CD4-positive, alpha-beta T cell treated with Interleukin-2 at 100 ng/mL for 4 hours (primary cell): ENCODE measurements at places on chromosomes 4 and X.

GRCh38 chr4:114997576-114998247 lies 115.7 kb downstream of the NDST4 start:
- DNase-seq: no peak

DNA sequence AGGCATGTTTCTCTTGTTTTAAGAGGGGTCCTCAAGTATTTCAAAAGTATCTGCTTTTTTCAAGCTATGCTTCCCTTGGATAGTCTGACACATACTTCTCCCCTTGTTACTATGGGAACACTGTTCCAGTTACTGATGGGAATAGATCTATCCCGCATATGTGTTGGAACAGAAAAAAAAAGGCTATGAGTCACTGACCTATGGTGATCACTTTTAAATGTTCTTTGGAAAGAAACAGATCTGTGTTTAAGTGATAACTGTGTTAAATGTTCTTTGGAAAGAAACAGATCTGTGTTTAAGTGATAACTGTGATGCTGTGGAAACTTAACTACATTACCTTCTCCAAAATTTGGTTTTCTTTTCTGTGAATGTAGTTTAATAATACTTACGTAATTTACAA lies 303.2 kb downstream of the TEX13C start:
- DNase-seq: no peak

DNA sequence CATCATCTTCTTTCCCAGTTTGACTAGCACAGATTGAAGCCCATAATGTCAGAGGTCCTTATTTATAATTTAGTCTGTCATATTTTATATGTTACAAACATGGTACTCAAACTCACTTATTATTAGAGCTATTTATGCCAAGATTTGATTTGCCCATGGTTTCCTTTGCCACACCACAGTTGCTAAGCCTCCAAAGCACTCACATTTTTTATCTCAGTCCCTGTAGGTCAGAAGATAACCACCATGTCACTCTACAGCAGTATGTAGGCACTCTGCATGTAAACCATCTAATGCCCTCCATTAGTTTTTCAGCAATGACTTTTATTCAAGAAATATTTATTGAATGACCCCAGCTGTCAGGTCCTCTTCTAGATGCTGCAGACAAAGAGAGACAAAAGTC lies 6.7 kb downstream of the STATH start:
- no peak for DNase-seq

GRCh38 chrX:133847340-133847994 lies 137.9 kb downstream of the GPC3 start:
- no peak for DNase-seq

- DNase-seq: no peak
Measured at GRCh38 chr4:183599690-183600089, 59.3 kb downstream of the RWDD4 start.

- no peak for DNase-seq
Measured at GRCh38 chr4:139746431-139747171, 81.0 kb downstream of the MGST2 start.

- no peak for DNase-seq
Measured at GRCh38 chr4:6047130-6047673, 29.0 kb upstream of the C4orf50 start.

DNA sequence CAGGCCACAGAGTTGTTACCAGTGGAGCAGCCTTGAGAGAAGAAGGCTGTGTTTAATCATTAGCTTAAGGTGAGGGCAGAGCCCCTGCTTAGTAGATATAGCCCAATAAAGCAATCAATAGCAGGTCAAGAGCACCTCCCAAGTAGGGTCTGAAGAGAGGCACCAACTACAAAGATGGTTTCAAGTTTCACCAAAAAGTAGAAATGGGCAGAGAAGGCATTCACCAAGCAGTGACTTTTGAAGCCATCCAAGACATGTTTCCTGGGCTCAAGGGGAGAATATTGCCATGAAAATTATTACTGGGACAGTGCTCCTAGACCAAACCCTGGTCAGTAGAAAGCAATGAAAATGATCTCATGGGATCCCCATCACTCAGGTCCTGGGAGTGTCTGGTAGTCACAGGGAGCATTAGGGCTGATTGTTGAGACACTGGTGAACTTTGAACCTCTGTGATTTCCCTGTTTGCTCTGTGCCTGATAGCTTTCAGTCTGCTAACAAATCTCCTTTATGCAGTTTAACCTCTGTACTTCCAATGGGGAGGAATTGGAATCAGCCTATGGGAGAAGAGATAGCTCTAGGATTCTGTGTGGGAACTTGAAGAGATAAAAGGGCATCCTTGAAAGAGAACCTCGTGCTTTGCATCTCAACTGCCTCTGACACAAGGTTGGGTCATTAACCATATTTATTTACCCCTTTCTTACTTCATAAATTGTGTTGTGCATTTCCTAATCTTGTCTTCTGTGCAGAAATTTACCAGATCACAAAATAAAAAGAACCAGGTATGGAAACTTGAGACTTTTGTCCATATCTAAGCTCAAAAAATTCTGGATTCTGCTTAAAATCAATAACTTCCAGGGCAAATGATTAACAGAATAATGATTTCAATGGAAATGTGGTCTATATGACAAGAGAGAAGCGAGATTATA lies 9.3 kb upstream of the OTC start:
- DNase-seq: no peak

- no peak for DNase-seq
Measured at GRCh38 chrX:41984628-41985027, 61.3 kb upstream of the CASK start.

- DNase-seq: peak; percentile 8
Measured at GRCh38 chr4:56048702-56049431, 100.1 kb downstream of the CEP135 start.

- peak; percentile 12 for DNase-seq
Measured at GRCh38 chrX:45068569-45068968, 132.1 kb downstream of the DIPK2B start.

GRCh38 chr4:185165605-185166063 lies 22.6 kb downstream of the SLC25A4 start:
- peak; percentile 59 for DNase-seq

- no peak for DNase-seq
Measured at GRCh38 chr4:27055221-27055760, 194.7 kb downstream of the STIM2 start.

DNA sequence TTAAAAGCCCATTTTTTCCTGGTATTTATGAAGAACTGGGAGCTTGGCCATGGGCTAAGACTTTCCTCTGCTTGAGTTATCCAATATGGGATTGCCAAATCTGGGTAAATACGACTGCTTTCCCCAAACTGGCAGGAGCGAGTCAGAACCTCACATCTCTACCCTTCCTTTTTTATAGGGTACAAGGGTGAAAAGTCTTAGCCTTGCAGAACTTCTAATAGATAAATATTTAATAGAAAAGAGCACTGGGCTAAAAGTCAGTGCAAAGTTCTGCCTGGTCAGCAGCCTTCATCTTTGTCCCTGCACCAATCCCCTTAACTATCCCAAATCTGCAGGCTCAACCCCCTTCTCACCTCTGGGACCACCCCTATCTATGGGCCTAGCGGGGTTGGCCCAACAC lies 61.6 kb upstream of the ACSL1 start:
- DNase-seq: no peak

DNA sequence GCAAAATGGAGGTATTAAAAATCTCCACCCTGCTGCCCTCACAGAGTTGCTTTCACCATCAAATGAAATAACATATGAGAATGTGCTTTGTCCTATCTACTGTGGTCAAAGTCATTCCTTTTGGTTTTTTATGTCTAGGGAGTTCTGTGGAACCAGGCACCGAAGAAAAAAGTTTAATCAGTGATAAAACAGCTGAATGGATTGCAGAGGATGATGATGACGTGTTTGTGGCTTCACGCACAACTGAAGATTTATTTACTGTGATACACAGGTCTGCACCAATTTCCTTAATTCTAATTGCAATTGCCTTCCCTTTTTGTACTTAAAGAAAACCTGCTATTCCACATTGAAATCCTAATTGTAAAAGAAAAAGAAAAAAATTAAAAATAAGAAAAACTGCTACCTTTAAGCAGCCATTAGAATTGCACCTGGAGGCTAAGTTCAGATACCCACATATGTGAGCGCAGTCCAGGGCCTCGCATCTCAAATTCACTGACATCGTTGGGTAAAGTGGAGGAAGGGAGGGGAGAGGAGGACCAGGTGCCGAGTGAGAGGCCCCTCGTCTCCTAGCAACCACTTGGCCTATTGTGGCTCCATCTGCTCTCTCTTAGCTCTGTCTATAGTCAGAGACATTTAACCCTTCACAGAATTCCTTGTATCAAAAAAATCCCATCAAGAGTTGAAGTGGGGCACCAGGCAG lies 10.5 kb upstream of the RTL5 start:
- no peak for DNase-seq

GRCh38 chrX:150570512-150570911 lies 2.1 kb downstream of the MTM1 start:
- DNase-seq: no peak

GRCh38 chr4:81255524-81255923 lies 40.5 kb upstream of the PRKG2 start:
- DNase-seq: no peak

DNA sequence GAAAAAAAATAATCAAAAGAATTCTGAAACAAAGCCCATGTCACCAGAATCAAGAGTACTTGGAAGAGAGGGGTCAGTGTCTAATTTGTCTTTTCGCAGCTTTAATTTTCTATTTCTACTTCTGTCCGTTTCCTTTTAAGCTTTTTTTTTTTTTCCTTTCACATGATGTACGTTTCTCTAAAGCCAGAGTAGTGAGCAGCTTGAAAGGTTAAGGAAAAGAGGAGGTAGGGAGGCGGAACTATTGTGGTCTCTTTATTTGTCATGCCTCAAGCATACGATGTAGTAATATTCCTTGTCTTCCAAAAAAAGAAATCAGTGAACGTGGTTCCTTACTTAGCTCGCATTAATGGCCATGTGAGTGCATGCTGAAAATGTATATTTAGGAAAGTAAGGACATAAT lies 311.5 kb downstream of the TENM3 start:
- DNase-seq: no peak

DNA sequence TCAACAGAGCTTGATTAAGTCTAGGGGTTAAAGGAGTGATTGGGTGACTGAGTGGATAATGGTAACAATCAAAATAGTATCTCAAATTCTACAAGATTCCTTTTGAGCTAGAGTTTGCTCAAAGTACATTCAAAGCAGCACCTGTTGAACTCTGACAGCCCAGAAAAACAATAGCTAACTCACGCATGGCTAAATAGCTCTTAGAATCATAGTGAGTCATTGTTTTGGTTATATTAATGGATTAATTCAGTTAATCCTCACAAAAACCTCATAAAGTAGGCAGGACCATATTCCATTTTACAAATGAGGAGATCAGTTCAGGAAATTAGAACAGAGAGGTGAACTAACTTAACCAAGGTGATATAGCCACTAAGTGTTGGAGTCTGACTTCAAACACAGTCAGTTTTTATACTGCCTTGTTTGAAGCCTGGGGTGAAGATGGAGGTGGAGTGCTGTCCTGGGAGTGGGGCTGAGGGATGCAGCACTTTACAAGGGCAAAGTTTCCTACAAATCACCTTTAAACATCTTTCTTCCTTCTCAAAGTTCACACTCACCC lies 35.9 kb upstream of the PPM1K start:
- peak; percentile 19 for DNase-seq

- no peak for DNase-seq
Measured at GRCh38 chr4:3340700-3341083, 47.9 kb downstream of the RGS12 start.

GRCh38 chr4:91837608-91838029 lies 466.1 kb upstream of the GRID2 start:
- no peak for DNase-seq

GRCh38 chr4:107945809-107946208 lies 14.5 kb downstream of the CYP2U1 start:
- DNase-seq: no peak

GRCh38 chrX:133983256-133983973 lies 2.0 kb downstream of the GPC3 start:
- DNase-seq: no peak

DNA sequence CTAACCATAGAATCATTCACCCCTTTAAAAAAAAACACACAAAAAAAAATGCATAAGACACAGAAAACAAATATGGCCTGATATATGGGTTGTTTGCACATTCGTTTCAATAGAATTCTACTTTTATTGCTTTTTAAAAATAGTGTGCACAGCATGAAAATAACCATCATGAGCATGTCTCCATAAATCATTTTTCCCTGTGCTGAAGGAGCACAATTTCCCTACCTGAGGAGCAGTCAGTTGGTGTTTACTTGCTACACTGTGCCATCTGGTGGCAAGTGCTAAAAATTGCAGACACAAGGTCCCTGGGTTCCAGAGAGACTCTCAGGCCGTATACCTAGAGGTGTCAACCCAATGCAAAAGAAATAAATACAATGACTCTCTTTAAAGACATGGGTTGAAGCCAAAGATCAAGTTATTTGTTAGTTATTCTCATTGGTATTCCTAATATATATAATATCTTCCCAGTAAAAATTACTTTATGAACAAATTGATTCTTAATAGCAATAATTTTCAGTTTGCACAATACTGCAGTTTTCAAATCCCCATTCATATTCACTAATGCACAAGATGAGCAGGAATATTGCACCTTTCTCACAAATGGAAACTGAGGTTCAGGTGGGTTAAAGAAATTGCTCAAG lies 551.4 kb downstream of the IQCM start:
- peak; percentile 1 for DNase-seq

DNA sequence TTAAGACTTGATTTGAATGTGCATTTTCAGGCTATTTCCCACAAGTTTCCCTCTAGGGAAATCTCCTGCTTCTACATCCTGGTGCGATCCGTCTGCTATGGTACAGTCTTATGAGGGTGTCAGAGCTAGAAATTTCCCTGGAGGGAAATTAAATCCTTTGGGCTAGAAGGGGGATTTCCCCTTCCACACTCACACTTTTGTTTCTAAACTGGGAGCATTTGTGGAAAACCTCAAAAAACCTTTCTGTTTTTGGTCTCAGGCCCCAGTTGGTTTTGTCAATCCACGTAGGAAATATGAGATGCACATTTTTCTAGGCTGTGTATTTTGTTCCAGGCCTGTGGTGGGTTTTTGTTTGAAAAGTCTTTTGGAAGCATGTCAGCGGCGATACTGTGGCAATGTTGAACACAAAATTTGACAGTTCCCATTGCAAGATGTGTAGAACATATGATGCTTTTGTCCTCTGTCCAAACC lies 17.8 kb downstream of the HMGB3 start:
- DNase-seq: no peak

- no peak for DNase-seq
Measured at GRCh38 chrX:100874325-100874724, at the start of gene NOX1. TSS of gene NOX1 (minus strand) at chrX:100874359. CDS start at chrX:100874139, 220 bp downstream.

DNA sequence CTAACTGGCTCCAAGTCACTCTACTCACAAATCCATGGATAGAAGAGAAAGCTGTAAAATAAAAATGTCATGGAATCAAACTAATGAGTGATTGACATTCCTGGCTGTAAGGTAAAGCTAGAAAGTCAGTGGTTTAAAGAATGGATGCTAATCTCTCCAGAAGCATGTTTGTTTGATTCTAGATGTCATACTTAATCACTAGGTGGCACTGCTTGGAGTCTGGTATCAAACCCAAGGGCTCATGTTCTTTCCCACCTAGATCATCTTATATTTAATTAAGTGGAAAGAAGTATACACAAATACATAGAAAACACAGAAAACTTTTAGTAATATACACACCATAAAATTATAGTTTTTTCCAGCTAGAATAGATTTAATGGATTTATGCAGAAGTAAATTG lies 2666.6 kb downstream of the PCDH7 start:
- no peak for DNase-seq
